Activated T-helper 2 cell treated with anti-CD3 and anti-CD28 coated beads, Interferon-gamma antibody, Interleukin-2, Interleukin-4, amounts not matched to agents 10 μg/mL and 5 μg/mL and 100 μg/mL, durations not matched to agents 14 hours and 24 hours and 36 hours (primary cell): ENCODE measurements at places on chromosomes 6 and 20.

GRCh38 chr20:45269754-45270270 is 15.4 kb upstream of the SLPI start:
- DNase-seq, result no peak

- DNase-seq, result no peak
Measured at GRCh38 chr6:83114164-83114563, 46.7 kb downstream of the DOP1A start.

DNA sequence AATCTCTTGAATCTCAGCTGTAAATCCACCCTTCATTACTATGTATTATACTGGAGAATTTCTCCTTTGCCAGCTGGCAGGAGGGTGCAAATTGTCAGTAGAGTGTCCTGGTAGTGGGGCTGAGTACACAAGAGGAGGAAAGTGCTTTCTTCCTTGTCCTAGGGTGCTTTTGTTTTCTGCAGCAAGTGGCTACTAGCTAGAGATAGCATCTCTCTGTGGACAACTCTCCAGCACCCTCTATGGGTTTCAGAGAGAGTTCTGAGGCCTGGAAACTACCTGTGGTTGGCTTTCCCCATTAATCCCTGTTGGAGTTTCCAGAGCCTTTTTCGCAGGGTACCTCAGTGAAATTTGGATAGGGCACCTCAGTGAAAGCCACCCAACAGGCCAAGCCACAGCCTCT is 422.5 kb upstream of the RGS17 start:
- DNase-seq, result no peak

- no peak for DNase-seq
Measured at GRCh38 chr6:135014353-135014832, 40.2 kb downstream of the HBS1L start.

DNA sequence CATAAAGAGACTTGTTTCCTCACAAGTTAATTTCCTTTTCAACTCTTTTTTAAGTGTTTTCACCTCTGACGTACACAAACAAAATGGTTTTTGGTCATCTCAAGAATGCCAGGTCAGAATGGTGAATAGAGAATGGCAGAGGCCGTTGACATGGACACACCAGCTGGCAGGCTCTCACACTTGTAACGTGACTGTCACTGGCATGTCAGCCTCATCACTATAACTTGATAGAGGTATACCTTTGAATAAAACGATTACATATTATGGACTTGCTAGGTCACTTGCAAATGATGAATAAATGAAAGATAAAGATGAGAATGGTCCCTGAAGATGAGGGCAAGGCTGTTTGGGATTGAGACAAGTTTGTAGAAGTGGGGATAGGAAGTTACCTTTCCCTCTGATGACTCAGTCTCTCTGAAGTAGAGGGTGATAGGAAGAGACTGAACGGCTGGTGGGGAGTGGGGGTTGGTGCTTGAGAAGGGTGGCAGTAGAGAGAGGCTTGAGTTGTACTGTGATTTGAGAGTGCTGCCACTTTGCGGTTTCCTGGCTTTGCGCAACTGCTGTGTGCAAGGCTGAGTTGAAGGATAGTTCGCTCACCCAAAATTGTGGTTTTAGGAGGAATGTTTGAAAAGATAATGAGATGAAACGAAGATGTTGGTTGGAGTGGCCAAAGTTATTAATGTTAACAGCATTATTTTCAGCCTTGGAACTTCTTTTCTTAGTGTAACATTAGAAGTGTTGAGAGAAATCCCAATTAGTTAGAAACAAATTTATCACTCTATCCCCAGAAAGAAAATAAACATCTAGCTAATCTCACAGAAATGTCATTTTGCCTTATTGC is 30.3 kb downstream of the TBPL1 start:
- DNase-seq, result peak; percentile 22

DNA sequence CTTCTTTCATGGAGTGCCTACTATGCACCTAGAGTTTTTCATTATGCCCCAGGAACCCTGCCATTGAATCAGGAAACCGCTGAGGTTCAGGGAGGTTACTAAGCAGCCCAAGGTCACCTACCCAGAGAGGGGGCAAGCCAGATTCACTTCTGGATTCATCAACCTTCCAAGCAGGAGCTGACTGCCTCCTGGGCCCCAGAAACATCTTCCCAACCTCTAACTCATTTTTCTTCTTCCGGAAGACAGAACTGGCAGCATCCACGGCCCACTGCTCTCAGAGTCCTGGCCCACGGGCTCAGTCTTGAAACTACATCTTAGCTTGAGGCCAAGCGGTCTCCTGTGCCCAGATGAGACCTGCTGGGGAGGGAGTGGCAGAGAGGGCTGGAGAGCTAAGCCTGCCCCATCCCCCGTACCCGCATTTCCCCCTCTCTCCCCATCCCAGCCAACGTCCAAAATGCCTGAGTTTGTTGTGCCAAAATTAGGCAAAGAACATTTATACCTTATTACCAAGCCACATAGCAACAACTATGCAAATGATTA is 281.0 kb downstream of the CDC5L start:
- no peak for DNase-seq

DNA sequence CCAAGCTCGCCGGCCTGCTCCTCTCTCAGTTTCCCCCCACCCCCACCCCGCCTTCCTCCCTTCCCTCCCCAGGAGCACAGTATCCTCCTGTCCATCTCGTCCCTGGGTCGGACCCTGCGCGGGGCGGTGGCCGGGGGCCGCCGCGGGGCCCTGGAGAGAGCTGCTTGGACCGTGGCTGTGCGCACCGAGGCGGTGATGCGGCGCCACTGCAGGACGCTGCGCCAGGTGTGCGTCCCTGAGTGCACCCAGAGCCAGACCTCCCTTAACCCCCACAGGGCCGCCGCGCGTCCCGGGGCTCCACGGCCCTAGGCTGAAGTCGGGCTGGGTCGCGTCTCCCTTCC is 2.2 kb downstream of the C20orf204 start:
- DNase-seq, result no peak

DNA sequence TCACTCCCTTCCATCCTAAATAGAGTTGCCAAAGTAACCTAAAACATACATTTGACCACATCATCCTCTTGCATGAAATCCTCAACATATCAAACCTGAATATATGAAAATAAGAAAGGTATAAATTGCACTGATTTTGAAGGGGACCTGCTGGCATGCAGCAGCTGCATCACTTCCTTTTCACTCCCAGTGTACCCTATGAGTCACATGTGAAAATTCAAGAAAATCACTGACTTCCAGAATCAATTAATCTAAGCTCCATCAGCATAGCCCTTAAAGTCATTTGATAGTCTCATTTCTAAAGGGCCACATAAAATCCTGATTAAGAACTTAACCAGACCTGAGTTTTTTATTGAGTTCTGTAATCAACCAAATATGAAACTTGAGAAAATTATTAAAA is 24.3 kb downstream of the SNX14 start:
- DNase-seq, result no peak

DNA sequence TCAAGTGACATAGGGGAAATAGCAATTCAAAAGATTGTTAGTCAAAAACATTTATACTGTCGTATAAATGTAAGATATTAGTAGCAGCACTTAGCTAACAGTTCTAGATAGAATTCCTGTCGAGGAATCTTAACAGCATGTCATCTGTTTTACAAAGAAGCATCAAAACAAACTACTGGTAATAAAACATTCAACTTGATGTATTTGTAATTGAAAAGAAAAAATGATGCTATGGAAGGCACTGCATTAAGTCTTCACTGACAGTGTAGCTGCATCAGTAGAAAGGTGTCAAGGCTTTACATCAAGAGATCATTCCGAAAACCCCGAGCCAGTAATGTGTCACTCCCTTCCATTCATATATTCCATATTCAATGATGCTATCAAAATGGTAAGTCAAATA is 223.5 kb downstream of the TBC1D32 start:
- no peak for DNase-seq

- no peak for DNase-seq
Measured at GRCh38 chr20:4074877-4075455, 59.6 kb upstream of the RNF24 start.

DNA sequence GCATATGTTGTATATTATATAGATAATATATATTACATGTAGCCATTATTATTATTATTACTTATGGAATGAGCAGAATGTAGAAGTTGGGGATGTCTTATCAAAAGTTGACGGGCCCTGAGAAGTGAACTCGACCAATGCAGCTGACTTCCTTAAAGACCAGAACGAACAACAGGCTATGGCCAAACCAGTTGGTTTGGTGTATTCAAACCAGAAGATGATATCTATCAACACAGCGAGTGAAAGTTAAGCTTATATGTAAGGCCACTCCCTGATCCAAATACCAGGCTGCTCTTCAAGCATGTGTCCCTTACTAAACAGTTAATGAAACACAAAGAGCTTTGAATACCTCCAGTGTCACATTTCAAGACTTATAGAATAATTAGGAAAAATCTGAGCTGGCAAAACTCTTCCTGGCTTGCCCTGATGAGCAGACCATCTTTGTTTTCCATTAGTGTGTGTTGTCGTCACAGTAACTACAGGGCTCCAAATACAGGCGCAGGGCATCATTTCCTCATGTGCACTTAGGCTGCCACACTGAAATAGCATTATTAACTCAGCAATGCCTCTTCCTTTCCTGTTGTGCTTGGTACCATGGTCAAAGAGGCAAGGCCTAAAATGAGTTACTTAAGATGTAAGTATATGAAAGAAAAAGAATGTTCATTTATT is 6.6 kb downstream of the FILIP1 start:
- no peak for DNase-seq

- no peak for DNase-seq
Measured at GRCh38 chr6:44435500-44435899, 48.0 kb downstream of the CDC5L start.

GRCh38 chr20:25356271-25356933 is 34.2 kb downstream of the ABHD12 start:
- DNase-seq, result no peak

GRCh38 chr6:12297363-12298016 is 7.3 kb downstream of the EDN1 start:
- no peak for DNase-seq

GRCh38 chr6:134176264-134176975 is 124.0 kb upstream of the SLC2A12 start:
- DNase-seq, result no peak

DNA sequence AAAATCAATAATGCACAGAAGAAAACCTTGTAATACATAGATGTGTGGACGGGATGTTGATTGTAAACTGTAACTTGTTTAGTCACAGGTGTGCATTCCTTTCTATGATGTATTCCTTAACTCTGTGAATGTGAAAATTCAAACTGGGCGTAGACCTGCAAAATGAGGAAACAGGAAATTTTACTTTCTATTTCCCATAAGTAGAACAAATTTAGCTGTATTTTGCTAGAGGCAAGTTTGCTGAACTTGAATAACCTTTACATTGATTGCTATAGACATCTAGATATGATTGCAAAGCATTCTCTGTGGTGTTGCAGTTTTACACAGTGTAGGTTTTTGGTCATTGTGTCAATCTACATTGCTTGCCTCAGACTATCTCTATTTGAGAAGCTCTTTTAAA is 368.4 kb upstream of the MAN1A1 start:
- no peak for DNase-seq

DNA sequence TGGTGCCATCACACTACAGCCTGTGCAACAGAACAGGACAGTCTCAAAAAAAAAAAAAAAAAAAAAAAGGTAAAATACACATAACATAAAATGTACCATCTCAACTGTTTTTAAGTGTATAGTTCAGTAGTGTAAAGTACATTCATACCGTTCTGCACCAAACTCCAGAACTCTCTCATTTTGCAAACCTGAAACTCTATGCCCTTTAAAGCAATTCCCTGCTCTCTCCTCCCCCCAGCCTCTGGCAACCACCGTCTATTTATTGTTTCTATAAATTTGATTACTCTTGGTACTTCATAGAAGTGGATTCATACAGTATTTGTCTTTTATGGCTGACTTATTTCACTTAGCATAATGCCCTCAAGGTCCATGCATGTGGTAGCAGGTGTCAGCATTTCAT is 12.9 kb downstream of the RIPOR2 start:
- DNase-seq, result no peak

DNA sequence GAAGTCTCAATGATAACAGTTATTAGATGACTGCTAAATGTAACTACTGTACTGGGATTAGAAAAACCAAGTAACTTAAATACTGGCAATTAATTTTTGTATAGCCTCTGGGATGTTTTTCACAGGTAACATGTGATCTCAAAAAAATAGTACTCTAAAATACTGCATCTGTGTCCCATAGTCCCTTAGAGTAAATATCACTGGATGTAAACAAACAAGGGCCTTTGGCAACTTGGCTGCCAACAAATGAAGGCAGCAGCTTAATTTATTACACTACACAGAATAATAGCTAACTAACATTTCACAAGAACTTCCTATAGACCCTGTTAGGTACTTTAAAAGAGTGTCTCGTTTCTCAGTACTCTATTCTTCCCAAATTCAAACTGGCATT is 14.0 kb downstream of the ARHGAP18 start:
- DNase-seq, result no peak

DNA sequence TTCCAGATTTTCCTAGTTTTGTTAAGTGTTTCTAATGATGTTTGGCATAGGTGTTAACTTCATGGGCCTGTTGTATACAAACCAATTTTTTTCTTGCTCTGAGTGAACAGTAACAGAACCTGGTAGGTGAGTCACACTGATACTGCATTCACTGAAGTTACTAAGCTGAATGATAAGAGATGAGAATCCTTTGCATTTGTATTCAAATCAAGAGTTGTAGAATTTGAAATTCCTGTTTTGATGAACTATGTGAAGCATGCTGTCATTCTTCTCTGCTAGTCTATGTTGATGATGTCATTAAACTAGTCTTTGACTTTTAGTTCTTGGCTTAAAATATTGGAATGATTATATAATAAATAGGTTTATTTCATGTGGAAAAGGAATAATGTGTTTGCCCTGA is 37.9 kb downstream of the PTPRA start:
- no peak for DNase-seq

GRCh38 chr6:48765352-48765961 is 654.5 kb upstream of the PTCHD4 start:
- no peak for DNase-seq

- no peak for DNase-seq
Measured at GRCh38 chr6:106572436-106572835, 56.9 kb downstream of the RTN4IP1 start.

- DNase-seq, result no peak
Measured at GRCh38 chr20:38135651-38136420, 29.2 kb downstream of the TGM2 start.

GRCh38 chr20:61185181-61185580 is 66.9 kb upstream of the CDH4 start:
- no peak for DNase-seq

DNA sequence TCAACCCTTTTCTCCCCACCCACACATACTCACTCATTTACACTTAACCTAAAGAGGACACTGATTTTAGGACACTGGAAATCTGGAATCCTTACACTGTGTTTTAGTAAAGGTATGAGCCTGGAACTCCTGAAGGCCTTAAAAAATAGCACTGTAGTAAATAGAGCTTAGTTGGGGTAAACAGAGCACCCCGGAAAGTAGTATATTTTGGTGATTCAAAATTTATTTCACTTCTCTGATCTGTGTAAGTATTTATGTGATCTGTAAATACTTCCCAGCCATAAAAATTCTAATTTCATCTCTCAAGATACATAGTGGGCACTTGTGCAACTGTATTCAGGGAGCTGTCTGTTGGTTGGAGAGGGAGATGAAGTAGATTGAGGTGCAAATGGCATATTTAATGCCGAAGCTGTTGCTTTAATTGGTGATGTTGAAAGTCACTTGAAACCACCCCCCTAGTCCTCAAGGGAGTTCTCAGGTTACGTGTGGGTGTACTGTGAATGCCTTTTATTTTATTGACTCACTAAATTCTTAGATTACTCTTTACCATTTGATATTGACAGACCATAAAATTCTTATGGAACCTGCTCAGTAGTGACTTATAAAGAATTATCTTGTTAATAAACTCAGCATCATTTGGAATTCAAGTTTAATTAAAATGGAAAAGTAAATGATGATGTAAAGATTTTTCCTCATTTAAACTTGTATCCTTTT is 154.9 kb downstream of the SOX4 start:
- no peak for DNase-seq
